Tibial nerve (tissue), 4 donors: ENCODE measurements at places on chromosomes 2 and 18. TPM values are rescaled to one million over a fixed set of nuclear protein-coding genes. Genes with fewer than 3 reads are reported as not detected.

GRCh38 chr2:71008342-71008741 is 13.7 kb upstream of the TEX261 start:
- no peak for DNase-seq

DNA sequence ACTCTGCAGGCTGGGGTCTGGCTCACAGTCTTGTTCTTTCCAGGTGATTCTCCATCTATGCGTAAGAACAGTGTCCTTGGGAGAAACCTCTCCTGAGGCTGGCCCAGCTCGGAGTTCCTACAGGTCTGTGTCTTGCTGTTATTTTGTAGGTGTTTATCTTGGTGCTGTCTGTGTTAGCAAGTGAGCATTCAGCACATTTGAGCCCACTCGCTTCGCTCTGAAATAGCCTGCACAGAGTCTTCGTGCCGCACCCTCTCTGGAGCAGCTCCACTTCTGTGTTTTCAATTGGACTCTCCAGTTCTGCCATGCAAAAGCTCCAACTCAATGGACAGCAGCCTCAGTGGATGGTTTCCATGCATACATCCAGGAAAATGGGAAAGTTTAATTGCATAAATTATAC is 378.2 kb upstream of the ST6GAL2 start:
- no peak for DNase-seq

- DNase-seq: no peak
These were observed 167.9 kb downstream of the HRH4 start for GRCh38 chr18:24628326-24628725.

GRCh38 chr18:55096263-55096951 is 137.1 kb upstream of the CCDC68 start:
- peak; percentile 16 for DNase-seq

- no peak for DNase-seq
These were observed 108.3 kb downstream of the ARL6IP6 start for GRCh38 chr2:152826581-152827279.

DNA sequence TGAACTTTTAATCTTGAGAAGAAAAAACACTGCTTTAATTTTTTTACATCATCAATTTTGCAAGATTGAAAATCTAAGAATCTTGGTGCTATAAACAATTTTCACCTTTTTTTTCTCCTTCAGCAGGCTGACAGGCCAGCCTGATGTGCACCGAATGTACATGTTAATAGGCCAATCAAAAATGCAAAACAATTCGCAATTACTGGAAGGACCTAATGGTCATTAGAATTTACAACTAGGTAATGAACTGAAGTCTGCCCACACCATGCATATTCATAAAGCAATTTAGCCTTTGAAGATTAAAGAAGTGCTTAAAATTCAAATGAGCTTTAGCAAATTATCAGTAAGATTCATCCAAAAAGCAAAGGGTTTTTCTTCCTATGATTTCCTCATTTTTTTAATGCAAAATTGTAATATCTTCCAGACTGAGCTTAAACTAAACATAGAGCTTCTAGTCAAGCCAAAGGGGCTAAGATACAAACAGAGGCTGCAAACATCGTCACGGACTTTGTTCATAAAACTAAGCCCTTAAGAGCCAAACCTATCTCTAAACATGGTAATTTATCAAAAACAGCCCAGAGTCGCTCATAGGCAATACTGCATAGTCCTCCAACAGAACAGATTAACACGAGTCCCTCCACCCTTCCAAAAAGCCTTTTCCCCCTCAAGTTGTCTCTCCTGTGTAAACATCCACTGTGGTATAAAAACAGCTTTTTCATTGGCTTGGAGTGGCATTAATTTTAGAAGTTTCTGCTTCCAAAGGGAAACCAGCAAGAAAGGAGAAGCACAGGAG is 18.4 kb downstream of the BCL11A start:
- no peak for DNase-seq

DNA sequence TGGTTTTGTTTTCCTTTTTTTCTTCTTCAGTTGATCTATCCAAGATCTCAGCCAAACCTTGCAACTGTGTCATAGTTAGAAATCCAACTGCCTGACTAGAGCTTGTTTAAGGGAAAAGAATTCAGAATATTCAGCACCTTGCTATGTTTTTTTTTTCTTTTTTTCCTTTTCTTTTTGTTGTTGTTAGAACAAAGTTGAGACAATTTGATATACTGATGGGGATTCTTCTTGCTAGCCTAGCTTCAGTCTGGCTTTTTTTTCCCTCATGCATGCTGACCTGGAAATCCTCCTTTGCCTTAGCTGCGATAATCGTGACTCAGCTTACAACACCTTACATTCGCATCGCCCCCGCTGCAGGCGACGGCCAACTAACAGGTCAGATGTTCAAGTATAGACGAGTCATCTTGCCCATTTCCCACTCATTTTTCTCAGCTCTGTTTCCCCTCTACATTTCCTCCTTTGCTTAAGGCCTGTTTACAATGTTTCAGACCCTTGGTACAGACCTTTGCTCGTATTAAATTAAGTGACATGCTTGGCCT is 487.2 kb upstream of the RAB12 start:
- DNase-seq: no peak

GRCh38 chr2:74886811-74887210 is 52.9 kb downstream of the HK2 start:
- no peak for DNase-seq

DNA sequence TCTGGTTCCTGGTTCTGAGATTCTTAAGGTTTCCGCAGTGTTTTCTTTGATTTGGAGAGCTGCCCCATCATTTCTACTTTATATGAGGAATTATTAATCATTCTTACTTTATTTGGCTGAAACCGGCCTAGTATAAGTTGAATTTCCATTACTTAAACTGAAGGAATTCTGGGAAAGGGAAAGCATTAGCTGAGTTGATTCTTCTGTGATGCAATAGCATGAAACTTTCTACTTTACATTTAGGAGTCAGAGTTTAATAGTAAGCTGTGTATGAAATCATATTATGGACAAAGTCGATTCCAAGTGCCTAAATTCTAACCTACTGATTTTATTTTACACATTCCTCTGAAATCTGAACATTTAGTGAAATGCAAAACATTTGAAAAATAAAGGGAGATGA is 1269.7 kb upstream of the ZEB2 start:
- DNase-seq: no peak

- no peak for DNase-seq
These were observed 8.0 kb upstream of the KDM3A start for GRCh38 chr2:86433137-86433536.

GRCh38 chr2:41880561-41881243 is 167.1 kb upstream of the PKDCC start:
- DNase-seq: no peak

- no peak for DNase-seq
These were observed 46.1 kb upstream of the THOC1 start for GRCh38 chr18:313931-314330.

DNA sequence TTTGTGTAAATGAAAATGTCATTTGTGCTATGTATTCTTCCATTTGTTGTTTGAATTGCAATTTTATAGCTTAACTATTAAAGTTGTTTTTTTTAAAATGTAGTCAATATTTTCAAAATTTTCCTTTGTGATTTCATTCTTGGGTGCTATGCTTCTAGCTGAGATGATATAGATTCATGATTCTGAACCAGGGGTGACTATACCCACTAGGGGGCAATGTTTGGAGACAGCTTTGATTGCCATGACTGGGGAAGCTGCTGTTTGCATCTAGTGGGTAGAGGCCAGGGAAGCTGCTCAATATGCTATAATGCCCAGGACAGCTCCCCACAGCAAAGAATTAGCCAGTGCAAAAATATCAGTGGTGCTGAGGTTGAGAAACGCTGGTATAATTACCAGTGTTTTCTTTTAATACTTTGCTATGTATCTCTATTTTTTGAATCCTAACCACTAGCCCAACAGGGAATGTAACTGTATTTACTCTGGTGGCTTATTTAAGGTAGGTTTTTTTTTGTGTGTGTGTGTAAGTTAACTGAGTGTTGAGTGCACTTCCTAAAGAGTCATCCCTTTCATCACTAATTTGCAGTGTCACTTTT is 99.7 kb downstream of the MEP1B start:
- no peak for DNase-seq

DNA sequence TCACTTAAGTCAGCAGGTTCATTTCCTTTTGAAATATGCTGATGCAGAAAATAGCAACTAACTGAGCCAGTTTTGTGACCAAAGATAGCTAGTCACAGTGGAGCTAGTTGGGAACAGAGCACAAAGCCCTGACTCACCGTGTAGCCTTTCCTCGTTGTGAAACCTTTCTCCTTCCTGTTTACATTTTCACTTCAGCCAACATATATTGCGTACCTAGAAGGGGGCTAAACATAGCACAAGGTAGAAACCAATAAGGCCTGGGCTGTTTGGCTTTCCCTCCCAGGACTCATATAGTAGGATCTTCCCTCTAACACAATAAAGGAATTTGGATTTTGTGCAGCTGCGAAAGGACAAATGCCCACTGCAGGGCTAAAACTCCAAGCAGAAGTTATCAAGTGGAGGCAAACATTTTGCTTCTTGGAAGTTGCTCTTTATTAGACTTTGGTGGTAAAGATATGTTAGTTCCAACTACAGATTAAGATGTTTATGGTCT is 24.5 kb upstream of the LPIN2 start:
- DNase-seq: no peak

DNA sequence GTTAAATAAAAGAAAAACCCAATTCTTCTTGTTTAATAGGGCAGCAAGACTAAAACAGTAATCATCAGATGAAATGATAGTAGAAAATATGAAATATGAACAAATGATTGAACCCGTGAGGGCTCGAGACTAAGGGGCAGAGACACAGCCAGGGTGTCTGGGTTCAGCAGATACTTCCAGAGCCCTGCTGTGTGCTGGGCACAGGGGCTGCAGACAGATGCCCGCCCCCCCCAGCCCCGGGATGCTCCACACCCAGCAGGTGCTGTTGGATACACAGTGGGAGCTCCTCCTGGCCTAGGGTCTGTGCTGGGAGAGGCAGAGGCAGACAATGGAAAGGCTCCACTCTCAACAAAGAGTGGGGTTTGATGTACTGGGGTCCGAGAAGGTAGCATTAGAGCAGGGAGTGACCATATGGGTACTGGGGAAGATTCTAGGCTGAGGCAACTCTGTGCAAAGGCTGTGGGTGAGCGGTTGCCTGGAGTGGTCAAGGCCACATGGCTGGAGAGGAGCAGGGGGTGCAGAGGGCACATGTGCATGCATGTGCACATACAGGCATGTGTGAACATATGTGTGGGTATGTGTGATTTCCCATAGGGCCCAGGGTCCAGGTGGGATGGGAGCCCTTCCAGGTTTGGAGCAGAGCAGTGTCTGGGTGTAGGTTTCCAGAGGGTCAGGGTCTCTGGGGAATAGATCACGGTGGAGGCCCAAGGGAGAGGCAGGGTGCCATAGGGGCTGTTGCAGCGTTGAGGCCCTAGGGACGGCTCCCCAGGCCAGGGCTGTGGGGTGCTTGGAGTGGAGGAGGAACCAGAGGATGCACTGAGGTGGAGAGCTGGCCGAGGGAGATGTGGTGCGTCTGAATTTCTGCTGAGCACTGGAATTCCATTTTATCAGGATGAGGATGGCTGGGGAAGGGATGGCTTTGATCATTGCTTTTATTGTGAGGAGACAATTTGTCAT is 36.7 kb downstream of the LDLRAD4 start:
- DNase-seq: no peak

DNA sequence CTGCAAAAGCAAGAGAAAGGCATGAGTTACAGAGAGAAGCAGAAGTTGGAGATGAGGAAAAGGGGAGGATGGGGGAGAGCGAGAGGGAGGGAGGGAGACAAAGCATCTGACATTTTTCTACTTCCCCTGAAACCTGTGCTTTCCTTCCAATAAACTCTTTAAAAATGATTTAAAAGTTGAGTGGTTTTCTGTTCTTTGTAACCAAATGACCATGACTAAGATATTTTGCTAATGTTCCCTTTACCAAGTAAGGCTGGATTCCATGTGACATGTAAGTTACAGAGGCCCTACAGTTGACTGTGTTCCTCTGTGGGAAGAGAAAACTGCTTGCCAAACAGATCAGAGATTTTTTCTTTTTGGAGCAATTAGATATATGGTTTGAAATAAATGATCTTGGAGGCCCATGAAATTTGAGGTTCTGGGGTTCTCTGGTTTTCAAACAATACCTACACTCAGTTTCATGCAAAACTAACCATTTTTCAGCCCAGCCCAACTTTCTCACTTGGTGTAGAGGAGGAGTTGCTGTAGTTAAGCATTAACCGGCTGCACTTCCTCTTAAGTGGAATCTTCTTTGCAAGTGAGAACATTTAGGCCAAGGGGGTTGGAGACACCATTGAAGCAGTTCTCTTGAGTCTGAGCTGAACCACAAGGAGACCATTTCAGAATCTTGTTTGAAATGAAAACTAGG is 34.5 kb downstream of the INSIG2 start:
- DNase-seq: no peak

DNA sequence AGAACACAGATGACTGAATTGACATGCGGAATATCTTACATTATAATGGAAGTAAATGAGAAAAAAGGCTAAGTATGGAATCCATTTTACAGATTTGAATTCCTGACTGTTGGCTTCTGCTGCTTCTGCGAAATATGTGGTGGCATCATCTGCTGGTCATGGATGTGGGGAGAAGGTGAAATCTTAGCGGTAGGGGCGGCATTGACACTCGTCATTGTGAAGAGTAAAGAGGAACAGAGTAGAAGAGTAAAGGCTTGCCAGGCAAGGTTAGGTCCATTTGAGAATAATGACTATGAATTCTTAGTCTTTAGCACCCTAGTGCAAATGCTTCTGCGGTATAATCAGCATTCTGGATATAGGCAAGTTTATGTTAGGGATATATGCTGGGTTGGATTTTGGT is 32.4 kb downstream of the ACTR3 start:
- DNase-seq: no peak

DNA sequence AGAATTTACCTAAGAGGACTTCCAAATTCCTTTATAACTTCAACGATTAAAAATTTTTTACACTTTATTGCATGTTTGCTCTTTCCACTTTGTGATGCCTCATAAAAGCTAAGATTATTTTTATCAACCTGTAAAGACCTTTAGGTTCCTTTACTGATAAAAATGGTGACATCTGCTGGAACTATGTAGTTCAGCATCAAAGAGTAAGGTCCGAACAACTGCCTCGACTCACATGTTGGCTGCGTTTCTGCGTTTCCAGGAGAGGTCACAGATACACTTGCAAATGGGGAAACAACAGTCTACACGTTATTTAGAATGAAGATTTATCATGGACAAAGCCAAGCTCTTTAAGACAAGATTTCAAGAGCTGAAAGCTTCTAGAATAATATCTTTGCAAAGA is 18.8 kb upstream of the TMX3 start:
- DNase-seq: no peak

- no peak for DNase-seq
These were observed 537.9 kb upstream of the LRATD1 start for GRCh38 chr2:14094592-14094991.

GRCh38 chr2:221895366-221896121 is 323.4 kb upstream of the EPHA4 start:
- no peak for DNase-seq

GRCh38 chr2:143702931-143703330 is 573.7 kb downstream of the ARHGAP15 start:
- no peak for DNase-seq

- no peak for DNase-seq
These were observed 206.1 kb downstream of the HAUS1 start for GRCh38 chr18:46310258-46310657.

GRCh38 chr18:78738076-78738690 is 241.4 kb upstream of the SALL3 start:
- no peak for DNase-seq

- no peak for DNase-seq
These were observed 8.6 kb upstream of the TMEM163 start for GRCh38 chr2:134727385-134727784.

ZNF521 gene
- 66.3 TPM for total RNA-seq

NMUR1 gene
- 0.21 TPM for total RNA-seq

ST8SIA3 gene
- not detected for total RNA-seq

TMEM200C gene
- total RNA-seq: under 0.01 TPM

ZNF804A gene
- not detected for total RNA-seq

OR6B2 gene
- 5.7 TPM for total RNA-seq

KYNU gene
- total RNA-seq: 4.8 TPM

AP1S3 gene
- total RNA-seq: 0.59 TPM
